Activated T-cell treated with anti-CD3 and anti-CD28 coated beads, Interleukin-2, amount 50 U/mL, for 72 hours (primary cell): ENCODE measurements at places on chromosomes 3 and 15.

GRCh38 chr3:157360044-157360443 is 76.6 kb upstream of the PTX3 start:
- no peak overlapping the region for H3K4me3 ChIP-seq
- no peak overlapping the region for H3K27ac ChIP-seq
- no peaks in the 10 kb centered on the region for H3K4me1 ChIP-seq
- no peak for DNase-seq

- no peaks in the 10 kb centered on the region for H3K4me1 ChIP-seq
- peaks cover 36% of the 10 kb centered on the region for H3K27me3 ChIP-seq
- no peak for DNase-seq
- H3K4me3 ChIP-seq = no peak overlapping the region
- H3K36me3 ChIP-seq = no peaks in the 10 kb centered on the region
These were observed 303.5 kb upstream of the LRRFIP2 start for GRCh38 chr3:37477711-37478487.

GRCh38 chr15:75732809-75733451 is 20.3 kb upstream of the CSPG4 start:
- H3K4me1 ChIP-seq = peaks cover 28% of the 10 kb centered on the region
- no peaks in the 10 kb centered on the region for H3K36me3 ChIP-seq
- H3K4me3 ChIP-seq = no peak overlapping the region
- H3K27ac ChIP-seq = no peak overlapping the region
- H3K27me3 ChIP-seq = peaks cover 17% of the 10 kb centered on the region

DNA sequence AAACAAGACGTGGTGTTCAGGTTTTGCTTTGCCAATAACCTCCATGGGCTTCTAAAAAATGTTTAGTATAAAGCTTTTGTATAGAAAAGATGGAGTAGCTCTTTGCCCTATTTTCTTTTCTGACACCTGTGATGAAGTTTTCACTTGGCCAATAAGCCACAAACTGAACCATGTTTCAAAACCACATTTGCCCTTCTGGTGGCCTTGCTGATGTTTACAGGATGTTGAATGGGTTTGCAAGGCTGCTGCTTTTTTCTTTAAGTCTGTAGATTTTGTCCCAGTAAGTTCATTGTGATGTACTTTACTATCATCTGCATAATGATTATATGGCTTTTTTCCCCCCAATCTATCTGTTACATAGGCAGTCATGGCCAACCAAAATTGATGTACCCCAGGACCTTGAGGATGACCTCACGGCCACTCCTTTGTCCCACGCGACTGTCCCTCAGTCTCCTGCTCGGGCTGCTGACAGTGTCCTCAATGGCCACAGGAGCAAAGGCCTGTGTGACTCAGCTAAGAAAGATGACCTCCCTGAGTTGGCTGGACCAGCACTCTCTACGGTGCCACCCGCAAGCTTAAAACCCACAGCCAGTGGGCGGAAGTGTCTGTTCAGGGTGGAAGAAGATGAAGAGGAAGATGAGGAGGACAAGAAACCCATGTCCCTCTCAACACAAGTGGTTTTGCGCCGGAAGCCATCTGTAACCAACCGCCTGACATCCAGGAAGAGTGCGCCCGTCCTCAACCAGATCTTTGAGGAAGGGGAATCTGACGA is 60.8 kb downstream of the SNRK start:
- H3K36me3 ChIP-seq = peaks cover 49% of the 10 kb centered on the region
- DNase-seq = peak; percentile 31
- H3K27ac ChIP-seq = peak overlapping the region; percentile 95
- H3K4me3 ChIP-seq = peak overlapping the region; percentile 53

DNA sequence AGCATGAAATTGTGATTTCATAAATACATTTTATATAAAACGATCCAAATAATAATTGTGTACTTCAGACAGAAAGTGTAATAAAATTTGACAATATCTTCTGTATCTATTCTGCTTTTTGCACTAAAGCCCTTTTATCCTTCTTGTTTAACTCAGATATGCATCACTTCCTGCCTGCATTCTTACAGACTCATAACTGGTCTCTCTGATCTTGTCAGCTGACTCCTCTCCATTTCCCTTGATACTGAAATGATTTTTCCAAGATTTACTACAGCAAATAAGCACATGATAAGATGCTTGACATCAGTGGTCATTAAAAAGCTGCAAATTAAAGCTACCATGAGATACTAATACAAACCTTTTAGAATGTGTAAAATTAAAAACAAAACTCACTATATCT is 25.3 kb upstream of the SI start:
- H3K4me1 ChIP-seq = no peaks in the 10 kb centered on the region
- no peaks in the 10 kb centered on the region for H3K27me3 ChIP-seq
